Muscle of back (tissue), 13 donors: ENCODE measurements at places on chromosomes 5 and 9.

GRCh38 chr5:95620030-95620869 is at the start of gene GPR150:
GPR150 (plus strand) TSS chr5:95620087; CDS start chr5:95620276, 189 bp downstream.
- DNase-seq, result peak; percentile 42

- no peak for DNase-seq
These were observed 4.0 kb upstream of the FOXB2 start for GRCh38 chr9:77015327-77016048.

DNA sequence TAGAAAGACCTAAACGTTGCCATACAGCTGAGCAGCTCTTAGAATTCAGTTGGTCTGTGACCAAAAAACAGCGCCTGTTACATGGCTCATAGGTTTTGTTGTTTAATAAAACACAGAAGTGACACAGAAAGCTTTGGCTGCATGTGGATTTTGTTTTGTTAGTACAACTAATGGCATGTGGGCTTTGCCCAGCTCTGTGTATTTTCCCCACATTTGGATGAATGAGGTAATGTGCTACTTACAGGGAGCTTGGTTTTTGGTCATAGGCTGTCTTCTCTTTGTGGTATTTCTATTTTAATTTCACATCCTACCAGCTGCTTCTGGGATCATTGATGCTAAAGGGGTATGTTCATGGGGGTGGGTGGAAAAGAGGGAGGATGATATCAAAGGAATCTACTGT is 37.0 kb upstream of the POU4F3 start:
- DNase-seq, result no peak

DNA sequence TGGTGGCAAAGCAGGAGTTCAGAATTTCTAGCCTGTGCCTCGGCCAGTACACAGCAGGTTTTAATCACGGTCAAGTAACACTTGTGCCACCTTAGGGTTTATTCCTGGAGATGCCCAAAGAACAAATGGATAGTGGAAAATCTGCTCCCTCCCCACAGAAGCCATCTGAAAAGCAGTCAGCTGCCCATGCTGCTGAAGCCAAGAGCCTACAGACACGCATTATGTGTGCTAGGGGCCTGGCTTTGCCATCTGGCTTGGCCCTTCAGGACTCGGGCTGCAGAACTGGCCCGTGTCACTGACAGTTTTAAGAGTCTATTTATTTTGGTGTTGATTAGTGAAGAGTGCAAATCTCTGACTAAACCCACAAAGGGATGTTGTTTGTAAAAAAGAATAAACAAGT is 11.1 kb downstream of the ARSB start:
- peak; percentile 50 for DNase-seq

GRCh38 chr5:137195483-137195882 is 303.6 kb downstream of the SPOCK1 start:
- DNase-seq, result no peak

DNA sequence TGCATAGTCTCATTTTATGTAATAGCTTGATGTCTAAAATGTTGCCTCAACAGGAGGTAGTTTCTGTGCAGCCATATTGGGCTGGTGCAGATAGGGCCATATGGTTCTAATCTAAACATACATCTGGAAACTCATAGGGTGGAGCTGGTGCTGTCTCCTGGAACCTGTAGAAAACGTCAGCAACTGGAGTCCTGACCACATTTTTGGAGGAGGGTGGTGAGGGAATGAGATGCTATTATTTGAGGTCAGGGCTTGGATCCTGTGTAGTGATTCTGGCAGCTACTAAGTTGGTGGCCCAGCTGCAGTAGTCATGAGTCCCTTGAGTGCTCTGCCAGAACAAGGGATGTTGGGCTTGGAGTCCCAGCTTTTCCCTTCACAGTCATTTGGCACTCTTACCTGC is 14.1 kb downstream of the MAN2A1 start:
- DNase-seq, result no peak

DNA sequence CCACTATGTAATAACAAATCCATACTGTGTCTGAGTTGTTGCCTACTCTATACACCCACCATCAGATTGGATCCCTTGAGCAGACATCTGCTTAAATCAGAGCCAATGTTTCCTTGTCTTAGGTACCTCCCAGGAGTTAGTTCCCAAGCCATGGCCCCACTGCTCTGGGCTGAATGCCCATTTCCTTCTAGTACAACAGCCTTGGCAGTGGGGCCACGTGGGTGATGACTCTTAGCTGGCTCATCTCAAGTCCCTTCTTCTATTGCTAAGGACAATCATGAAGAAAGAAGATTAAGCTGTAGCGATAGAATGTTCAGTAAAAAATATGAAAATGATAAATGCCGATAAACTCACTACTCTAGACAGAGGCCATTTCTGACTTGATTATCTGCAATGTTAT is 16.6 kb downstream of the PTGR1 start:
- DNase-seq, result no peak

GRCh38 chr5:115419846-115420585 is 123.6 kb upstream of the CCDC112 start:
- peak; percentile 59 for DNase-seq

- DNase-seq, result peak; percentile 60
These were observed 113.3 kb upstream of the SLC1A3 start for GRCh38 chr5:36492984-36493654.

DNA sequence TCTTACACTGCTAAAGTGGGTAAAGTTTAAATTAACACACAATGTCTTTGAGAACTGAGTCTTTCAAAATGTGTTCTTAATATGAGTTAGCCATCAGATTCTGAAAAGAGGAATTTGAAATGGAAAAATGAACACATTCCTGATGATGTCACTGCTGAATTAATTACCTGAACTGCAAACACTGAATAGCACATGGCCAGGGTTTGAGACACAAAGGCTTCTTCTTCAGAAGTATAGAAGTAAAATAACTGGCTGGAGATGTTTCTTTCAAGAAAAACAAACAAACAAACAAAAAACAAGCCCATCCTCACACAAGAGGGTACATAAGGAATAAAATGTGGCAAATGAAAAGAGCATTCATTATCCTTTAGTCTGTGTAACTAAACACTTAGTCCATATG is 7.1 kb downstream of the GLIS3 start:
- DNase-seq, result peak; percentile 21

- DNase-seq, result no peak
These were observed 85.8 kb downstream of the TAF11L14 start for GRCh38 chr5:17720071-17720470.

GRCh38 chr5:153712946-153713345 is 222.5 kb downstream of the GRIA1 start:
- DNase-seq, result no peak

DNA sequence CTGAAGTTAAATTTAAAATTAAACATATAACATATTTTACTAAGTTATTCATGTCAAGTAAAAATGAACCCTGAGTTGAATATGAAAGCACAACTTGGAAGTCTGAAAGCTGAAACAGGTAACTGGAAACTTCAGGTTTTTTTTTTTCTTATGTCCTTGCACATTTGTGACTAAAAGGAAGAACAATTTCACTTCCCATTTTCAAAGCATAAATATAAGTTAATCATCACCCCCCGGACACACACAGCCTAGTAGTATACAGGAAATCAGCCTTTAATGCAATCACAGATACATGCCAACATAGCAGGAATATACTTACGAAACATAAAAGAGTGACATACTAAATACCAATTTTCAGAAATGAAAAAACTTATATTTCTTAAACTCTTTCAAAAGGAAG is 225.9 kb downstream of the RFX3 start:
- DNase-seq, result no peak

DNA sequence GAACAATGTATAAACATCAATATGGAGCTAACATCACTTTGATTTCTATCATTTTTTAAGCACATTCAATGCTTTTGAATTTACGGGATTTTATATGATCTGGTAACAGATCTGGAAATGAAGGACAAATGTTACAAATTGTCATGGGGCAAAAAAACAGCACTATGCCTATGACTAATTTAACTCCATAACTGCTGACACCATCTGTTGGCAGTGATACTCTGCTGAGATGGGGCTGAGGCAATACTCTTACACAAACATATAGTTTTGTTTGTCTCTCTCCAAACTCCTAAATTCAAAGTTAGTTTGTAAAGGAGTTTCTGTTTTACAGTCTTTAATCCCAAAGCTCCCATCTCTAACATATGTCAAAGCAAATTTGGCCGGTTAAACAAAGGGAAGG is 132.5 kb upstream of the FER start:
- DNase-seq, result no peak

DNA sequence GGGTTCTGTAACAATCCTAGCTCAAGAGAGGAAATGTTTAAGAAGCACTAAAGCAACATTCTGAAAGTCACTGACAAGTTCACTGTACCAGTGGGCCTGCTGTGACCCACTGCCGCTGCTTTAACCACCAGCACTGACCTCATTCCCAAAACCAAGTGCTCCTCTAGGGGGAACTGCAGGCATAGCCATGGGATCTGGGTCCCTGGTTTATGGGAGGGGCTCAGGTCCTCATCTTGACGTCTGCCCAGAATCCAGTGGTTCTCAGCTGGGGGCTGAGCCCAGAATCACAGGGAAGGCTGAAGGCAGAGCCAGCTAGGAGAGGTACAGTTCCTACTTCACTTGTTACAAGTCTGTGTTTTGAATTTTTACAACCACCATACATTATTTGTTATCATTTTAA is 36.1 kb upstream of the SLC2A8 start:
- no peak for DNase-seq

DNA sequence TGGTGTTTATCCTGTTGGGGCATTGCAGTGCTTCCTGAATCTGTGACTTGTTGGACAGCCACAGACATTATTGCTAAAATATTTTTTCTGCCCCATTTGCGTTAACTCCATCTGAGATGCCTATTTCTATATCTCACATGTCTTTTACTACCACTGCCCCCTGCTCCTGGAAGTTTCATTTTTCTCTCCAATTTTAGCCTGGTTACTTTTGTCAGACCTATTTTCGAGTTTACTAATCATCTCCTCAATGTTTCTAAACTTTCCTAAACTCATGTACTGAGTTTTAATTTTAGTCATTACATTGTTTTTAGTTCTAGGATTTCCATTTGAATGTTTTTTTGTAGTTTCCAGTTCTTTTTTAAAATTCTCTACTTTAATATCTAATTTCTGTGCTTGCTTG is 17.6 kb downstream of the HAPLN1 start:
- no peak for DNase-seq

DNA sequence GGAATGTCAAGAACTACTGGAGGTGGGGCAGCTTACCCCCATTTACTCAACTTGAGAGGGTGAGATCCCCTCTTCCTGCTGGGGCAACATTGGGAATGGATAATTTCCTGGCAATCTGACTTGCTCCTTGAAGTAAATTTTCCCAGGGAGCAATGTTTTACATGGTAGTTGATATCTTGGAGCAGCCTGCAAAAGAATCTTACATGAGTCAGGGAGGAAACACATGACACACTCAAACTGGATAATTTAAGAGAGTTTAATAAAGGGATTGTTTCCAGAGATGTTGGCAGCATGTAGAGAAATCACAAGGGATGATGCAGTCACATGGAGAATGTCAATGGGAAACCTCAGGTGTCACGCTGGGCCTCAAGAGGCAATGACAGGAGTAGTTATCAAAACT is 212.5 kb downstream of the GAS1 start:
- no peak for DNase-seq

DNA sequence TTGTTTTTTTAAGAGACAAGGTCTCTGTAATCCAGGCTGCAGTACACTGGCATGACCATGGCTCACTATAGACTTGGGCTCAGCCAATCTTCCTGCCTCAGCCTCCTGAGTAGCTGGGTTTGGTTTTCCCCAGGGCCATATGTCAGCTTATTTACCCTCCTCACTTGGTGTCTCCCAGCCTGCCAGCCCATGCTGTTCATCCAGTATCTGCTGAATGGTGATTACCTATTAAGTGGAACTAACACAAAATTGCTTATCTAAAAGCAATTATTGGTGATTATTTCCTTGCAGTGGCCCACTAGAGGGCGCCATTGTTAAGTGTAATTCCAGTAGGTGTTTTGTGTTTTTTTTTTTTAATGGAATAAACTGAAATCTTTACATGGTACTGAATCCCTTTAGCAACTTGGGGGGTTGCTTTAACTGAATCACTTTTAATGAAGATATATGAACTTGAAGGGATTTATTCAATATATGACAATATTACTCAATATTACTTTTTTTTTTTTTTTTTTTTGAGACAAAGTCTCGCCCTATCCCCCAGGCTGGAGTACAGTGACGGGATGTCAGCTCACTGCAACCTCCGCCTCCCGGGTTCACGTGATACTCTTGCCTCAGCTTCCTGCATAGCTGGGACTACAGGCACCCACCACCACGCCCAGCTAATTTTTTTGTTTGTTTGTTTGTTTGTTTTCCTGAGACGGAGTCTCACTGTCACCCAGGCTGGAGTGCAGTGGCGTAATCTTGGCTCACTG is 13.8 kb downstream of the EXOSC2 start:
- no peak for DNase-seq

DNA sequence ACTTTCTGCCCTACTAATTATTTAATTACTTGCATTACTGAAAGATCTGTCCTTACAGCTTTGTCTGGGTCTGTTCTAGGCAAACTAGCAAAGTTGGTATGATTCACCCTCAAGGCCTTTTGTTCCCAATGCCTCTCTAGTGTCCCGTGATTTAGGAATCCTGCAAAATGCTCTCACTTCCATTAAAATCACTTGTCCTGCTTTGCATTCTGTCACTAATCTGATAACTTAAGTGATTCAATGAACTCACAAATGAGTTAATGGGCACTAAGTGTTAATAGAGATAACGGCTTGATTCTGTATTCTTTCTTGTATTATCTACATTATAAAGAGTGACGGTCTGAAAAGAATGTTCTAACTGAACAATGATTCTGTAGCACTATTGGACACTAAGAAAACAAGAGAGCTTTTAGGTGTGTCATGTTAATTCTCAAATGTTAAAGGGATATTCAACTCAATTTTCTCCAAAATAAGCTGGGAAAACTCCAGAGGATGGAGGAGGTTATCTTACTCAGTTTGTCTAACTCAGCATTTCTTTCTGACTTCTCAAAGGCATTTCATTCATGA is 697.3 kb downstream of the CETN3 start:
- no peak for DNase-seq

GRCh38 chr9:107214915-107215314 is 68.2 kb upstream of the RAD23B start:
- DNase-seq, result no peak

- no peak for DNase-seq
These were observed 95.6 kb downstream of the ADAMTS16 start for GRCh38 chr5:5235685-5236084.

- no peak for DNase-seq
These were observed 1206.7 kb downstream of the CDH12 start for GRCh38 chr5:21646469-21646868.

DNA sequence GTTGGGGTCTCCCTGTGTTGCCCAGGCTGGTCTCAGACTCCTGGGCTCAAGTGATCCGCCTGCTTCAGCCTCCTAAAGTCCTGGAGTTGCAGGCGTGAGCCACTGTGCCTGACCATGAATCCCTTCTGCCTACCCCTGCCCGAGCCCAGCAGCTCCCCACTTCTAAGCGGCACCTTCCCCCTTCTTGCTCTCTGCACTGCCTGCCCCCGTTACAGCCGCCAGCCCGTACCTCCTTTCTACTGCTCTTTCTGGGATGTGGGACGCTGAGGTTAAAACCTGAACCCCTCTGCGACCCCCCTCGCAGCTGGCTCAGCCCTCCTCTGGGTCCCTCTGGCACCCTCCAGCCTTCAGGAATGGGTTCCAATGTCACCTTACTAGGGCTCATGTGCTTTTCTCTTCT is 249.6 kb downstream of the PBX3 start:
- no peak for DNase-seq
